CD4-positive, alpha-beta T cell treated with Interleukin-6 at 100 ng/mL for 8 hours (primary cell): ENCODE measurements at places on chromosomes 7 and 10.

DNA sequence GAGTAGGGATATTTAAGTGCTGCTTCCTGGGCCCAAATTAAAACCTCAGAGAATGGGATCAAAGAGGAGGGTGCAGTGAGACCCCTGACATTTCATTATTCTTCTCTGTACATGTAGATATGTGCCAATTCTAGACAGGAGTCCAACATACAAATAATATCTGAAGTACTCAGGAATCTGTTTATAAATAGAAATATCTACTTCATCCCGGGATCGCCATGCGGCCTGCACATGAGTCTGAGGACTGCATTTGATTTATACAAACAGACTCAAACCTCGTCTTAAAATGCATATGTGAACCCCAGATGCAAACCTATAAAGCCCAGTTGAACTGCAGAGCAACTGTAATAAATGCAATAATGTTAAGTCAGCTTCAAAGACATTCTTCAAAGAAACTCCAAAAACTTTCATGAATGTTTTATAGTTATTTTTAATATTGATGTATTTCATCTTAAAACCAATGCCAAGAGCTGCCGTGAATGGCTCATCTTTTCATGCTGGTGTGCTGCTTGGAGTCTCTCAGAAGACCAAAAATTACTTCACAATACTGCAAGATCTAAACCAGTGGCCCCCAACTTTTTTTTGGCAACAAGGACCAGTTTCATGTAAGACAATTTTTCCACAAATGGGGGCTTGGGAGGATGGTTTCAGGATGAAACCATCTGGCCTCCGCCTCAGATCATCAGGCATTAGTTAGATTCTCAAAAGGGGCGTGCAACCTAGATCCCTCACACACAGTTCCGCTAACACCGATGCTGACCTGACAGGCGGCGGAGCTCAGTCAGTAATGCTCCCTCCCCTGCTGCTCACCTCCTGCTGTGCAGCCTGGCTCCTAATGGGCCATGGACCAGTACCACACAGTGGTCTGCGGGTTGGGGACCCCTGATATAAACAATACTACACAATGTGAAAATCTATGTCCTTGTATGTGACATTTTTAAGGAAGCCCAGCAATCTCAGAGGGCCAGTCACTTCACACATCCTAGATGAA lies 166.9 kb downstream of the PARD3 start:
- DNase-seq = no peak

- DNase-seq = no peak
Measured at GRCh38 chr7:44094883-44095592, 9.1 kb upstream of the AEBP1 start.

GRCh38 chr10:114288424-114289095 lies 49.5 kb downstream of the VWA2 start:
- DNase-seq = no peak

- no peak for DNase-seq
Measured at GRCh38 chr7:141433698-141434097, 117.5 kb upstream of the AGK start.

GRCh38 chr10:3829156-3830050 lies 44.4 kb upstream of the KLF6 start:
- DNase-seq = no peak

GRCh38 chr7:89401099-89401498 lies 605.6 kb upstream of the TEX47 start:
- DNase-seq = no peak

DNA sequence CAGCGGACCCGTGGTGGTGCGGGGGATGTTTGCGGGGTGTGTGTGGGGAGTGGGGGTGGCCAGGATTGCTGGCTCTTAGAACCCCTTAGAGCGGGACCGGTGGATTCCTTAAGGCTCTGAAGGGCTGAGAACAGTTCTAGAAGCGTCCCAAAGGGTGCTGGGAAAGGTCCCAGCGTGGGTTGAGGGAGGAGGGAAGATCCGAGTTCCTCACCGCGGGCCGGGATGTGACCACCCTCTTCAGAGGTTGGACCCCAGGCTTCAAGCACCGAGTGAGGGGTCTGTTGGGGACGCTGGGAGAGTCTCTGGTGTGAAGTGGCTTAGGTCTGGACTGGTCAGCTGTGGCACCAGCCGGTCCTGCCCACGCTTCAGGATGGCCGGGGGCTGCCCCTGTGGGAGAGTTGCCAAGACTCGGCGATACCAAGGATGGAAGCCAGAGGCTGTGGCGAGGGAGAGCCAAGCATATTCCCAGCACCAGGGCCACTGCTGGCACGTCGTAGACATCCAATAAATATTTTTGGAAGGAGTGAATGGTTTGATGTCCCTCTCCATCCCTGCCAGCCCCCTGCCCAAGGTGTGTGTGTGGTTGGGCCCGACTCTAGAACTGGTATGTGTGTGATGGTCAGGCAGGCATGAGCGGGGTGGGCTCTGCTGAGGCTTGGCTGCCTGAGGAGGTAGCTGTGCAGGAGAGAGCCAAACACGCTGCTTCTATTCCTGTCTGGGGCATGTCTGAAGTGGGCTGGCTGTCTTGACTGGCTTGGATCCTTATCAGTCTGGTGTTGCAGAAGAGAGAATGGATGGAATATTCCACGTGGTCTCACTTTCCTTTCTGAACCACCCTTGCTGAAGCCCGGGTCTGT lies 19.2 kb downstream of the ZNF775 start:
- DNase-seq = no peak

GRCh38 chr10:75744261-75744660 lies 312.8 kb downstream of the LRMDA start:
- no peak for DNase-seq

DNA sequence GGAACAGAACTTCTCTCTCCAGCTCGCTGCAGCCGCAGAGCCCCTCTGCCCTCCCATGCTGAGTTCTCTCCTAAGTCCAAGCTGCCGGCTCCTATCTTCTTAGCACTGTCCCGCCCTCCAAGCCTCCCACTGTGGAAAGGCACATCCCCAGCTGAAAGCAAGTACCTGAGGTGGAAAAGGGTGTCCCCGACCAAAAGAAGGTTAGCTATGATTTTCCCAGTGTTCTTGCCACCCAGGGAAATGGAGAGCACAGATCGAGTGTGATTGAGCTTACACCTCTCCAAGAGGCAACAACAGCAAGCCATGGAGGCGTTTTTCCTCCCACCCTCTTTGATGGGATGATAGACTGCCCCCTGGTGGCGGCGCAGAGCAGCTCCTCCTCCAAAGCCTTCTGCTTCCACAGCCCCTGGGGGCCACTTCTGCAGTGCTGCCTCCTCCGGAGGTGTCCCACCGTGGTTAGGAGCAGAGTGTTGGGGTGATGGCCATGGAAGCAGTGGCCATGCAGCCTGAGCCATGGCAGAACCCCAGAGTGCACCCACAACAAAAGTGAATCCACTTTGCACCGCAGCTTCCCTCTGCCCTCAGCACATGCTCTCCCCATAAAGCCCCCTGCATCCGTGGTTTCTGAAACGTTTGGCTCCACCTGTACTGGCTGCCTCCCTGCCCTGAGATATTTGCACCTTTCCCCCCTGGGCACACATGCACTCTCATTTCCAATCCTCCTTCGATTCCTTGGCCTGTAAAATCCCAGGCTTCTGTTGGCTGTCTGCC lies 143.1 kb upstream of the STK17A start:
- peak; percentile 37 for DNase-seq

GRCh38 chr10:69358148-69358795 lies 58.4 kb downstream of the TACR2 start:
- no peak for DNase-seq

- DNase-seq = no peak
Measured at GRCh38 chr7:107115762-107116540, 52.9 kb upstream of the HBP1 start.

- no peak for DNase-seq
Measured at GRCh38 chr10:125773687-125774543, 1.7 kb downstream of the MMP21 start.

DNA sequence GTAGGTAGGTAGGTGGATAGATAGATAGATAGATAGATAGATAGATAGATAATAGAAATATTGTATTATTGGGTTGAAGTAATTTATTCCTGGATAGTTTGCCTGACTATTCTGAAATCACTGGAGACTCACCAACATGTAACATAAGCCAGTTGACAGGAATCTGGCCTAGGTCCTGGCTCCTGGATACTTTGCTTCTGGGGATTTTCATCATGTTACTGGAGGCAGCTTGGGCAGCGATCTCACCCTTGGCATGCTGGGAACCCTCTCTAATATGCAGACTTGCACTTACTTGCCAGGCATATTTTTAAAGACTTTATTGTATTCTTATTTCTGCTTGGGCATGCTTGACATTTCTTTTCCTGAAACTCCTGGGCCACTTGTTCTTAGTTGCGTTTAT lies 709.1 kb upstream of the FZD8 start:
- no peak for DNase-seq

DNA sequence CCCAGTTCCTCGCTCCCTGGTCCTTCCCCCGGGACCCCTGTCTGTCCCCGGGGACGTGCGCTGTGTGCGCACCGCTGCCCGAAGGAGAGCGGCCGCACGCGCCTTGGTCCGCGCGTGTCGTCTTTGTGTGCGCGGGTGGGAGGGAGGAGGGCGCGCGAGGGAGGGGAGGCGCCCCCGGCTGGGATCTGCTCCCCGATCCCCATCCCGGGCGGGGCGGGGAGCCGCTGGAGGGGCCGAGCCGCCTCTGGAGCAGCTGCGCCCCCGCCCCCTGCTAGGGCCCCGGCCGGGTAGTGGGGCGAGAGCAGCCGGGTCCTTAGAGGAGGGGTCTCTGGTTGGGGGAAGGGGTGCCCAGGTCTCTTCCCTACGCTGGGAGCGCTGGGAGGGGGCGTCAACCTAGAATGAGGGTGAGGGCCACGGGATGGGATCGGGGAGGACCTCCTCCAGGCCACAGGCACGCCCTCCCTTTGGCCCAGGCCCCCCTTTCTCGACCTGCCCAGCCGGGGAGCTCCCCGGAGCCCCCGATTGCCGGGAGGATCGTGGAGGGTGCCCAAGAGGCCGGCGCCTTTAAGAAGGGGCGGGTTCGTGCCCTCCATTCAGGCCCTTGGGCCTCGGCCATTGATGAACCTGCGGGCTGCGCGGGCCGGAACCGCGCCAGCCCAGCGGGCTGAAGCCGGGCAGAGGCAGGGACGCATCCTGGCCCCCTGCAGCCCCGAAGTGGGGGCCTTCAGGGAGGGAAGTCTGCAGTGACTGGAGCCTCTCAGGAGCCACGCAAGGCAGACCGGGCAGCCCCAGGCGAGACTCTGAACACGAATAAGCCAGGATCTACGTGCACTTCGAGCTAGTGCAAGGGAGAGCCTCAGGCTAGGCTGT lies 678 bp downstream of the SH2B2 start:
- DNase-seq = no peak

DNA sequence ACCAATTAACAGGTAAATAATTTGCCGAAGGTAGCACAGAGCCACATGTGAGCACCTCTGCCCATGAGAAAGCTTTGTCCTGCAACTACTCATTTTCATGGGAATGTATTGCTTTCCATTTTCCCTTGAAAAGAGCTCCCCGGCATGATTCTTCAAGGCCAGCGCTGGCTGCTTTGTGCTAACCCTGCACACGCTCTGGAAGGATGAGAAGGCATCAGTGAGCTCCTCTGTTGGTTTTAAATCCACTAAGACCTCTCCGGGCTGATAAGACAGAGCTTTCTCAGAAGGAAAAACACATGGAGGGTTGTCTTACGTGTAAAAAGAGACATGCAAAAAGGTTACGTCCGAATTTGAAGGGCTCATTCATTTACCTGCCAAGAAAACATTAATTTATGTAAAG lies 553.9 kb upstream of the MKI67 start:
- no peak for DNase-seq

DNA sequence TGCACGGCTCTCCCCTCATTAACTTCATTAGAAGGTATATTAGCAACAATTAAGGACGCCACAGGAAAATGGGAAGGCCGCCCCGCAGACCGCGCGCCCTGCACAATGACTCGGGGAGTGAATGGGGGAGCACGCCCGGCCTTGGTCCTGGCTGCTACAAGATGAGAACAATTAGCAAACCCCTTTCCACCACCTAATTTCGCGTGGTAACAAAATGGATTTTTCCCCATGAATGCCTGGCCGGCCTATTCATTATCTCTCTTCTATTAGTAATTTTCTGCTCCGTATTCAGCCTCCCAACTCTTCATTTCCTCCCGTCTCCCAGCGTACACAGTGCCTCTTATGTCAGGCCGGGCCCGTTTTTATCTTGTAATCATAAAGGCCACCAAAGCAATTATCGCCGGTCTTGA lies 346.9 kb downstream of the DNAJB6 start:
- DNase-seq = no peak

- DNase-seq = no peak
Measured at GRCh38 chr7:31791881-31792280, 104.9 kb downstream of the PPP1R17 start.

GRCh38 chr10:132293813-132294520 lies 13.8 kb downstream of the STK32C start:
- DNase-seq = no peak

DNA sequence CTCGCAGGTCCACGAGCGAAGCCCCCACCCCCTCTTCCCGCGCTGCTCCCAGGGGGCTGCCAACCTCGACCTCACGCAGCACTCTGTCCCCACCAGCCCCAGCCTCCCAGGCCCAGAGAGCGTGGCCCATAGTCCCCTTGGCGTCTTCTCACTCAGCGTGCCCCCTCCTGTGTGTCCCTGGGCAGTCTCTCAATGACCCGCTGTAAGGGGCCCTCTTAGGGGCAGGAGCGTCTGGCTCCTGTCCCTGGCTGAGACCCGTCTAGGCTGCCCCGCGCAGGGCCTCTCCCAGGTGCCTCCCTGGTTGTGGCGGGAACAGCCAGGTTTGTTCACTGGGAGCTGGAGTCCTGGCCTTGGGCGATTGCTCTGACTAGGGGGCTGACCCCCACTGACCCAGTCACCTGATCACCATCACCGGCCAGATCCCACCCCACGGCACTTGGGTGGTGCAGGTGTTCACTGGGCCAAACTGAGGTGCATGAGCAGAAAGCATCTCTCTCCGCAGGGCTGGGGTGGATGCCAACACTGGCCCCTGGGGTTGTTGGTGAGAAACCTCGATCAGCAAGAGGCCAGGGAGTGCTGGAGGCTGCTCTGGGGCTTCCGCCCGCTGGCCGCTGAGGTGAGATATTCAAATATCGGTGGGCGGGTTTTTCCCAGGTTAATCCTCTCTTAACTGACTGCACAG lies 12.6 kb upstream of the WDFY4 start:
- DNase-seq = no peak

- no peak for DNase-seq
Measured at GRCh38 chr10:96660297-96660696, 60.0 kb downstream of the PIK3AP1 start.

DNA sequence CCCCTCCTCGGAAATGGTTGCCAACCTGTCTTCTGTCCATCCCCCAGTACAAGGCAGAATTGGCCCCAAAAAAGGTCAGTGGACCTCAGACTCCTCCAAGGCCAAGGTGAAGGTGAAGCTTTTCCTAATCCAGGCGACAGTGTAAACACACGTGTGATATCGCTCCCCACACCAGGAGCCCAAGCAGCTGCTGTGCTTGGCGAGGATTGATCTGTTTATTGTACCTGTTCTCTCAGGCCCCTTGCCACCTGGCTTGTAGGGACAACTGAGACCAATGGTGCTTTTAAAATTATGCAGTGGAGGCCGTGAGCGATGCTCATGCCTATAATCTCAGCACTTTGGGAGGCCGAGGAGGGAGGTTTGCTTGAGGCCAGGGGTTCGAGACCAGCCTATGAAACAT lies 66.1 kb upstream of the GTF2IRD1 start:
- no peak for DNase-seq

GRCh38 chr7:22611758-22612079 lies 111.7 kb upstream of the STEAP1B start:
- no peak for DNase-seq

GRCh38 chr10:118940386-118940785 lies 89.1 kb upstream of the NANOS1 start:
- no peak for DNase-seq
